Cardiac fibroblast (primary cell): ENCODE measurements at places on chromosomes 11 and 22.

GRCh38 chr11:126601136-126601535 lies 245.7 kb downstream of the ST3GAL4 start:
- DNase-seq, result no peak

GRCh38 chr11:44602891-44603310 lies 37.4 kb downstream of the CD82 start:
- DNase-seq, result no peak

DNA sequence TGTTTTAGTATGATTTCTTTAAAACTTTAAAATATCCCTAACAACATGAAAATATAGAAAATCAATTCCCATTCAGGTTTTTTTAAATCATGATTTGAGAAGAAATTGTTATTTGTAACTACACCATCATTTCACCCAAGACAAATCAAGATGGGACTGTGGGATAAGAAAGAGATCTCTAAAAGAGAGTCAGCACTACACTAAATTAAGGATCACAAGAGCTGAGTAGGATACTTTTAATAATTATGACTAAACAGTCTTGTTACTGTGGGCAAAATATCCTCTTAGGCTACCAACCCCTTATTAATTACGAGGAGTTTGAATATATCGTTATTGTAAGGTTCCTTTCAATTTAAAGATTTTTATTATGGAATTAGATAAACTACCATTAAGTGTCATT lies 3.0 kb downstream of the GAS2 start:
- no peak for DNase-seq

DNA sequence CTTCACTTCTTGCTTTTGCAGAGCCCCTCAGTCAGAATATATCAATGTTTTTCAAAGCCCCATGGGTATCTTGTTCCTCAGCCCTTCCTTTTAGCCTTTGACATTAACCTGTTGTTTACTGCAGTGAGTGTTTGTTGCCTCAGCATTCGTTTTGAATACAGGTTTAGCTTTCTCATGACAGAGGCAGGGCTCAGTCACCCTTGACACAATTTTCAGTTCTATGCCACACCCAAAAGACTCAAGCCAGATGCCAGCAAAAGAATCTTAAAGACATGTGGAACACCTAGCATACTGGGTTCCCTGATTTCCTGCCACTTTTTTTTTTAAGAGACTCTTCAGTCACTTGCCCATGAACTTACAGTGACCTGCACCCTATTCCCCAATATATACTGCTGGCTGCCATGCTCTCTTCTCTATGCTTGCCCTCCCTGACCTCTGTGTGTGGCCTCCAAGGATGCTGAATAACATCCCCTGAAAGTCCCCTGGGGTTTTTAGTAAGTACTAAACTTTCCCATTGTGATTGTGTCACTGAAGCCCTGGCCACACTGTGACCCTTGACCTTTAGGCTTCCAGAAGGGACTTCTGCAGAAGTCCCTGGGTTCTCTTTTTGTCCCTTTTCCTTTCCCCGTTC lies 1225.5 kb downstream of the TBC1D22A start:
- DNase-seq, result no peak

DNA sequence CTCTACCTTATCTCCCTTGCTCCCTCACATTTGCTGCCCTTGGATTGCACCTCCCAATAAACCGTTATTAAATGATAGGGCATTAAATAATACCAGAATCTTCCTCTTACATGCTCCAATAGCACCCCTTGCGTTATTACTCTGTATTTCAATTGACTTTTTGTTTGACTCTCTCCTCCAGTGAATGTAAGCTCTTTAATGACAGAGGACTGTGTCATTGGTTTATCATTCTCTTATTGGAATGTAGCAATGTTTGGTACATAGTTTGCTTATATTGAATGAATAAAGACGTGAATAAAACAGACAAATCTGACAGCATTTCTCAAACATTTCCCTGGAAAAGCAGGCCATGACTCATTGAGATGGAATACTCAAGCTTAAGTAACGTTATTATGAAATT lies 8.7 kb upstream of the MPEG1 start:
- DNase-seq, result peak; percentile 79
